ENCODE measurements at places on chromosomes 11 and 22. TPM values are rescaled to one million over a fixed set of nuclear protein-coding genes. Genes with fewer than 3 reads are reported as not detected.

CELSR1 gene
- polyA plus RNA-seq, result 30.9 TPM

GRCh38 chr11:93567401-93567895 is 24.3 kb upstream of the SMCO4 start:
- no peak for DNase-seq

- DNase-seq, result no peak
These were observed 68.2 kb downstream of the USP35 start for GRCh38 chr11:78256962-78257361.

DNA sequence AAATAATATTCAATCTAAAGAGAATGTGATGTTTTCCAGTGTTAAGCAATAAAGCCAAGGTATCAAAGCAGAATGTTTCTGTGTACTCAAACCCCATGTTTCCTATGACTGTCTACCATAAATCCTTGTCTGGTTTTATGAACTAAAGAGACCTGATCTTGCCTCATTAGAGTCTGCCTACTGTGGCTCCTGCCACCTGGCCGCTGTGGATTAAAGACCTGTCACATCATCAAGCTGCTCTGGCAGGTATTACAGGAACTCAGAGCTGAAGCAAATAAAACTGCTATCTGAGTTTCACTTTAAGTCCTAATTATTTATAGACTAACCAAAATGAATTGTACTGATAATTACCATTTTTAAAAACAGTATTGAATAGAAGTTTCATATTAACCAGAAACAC is 207.8 kb upstream of the CCDC90B start:
- no peak for DNase-seq

DNA sequence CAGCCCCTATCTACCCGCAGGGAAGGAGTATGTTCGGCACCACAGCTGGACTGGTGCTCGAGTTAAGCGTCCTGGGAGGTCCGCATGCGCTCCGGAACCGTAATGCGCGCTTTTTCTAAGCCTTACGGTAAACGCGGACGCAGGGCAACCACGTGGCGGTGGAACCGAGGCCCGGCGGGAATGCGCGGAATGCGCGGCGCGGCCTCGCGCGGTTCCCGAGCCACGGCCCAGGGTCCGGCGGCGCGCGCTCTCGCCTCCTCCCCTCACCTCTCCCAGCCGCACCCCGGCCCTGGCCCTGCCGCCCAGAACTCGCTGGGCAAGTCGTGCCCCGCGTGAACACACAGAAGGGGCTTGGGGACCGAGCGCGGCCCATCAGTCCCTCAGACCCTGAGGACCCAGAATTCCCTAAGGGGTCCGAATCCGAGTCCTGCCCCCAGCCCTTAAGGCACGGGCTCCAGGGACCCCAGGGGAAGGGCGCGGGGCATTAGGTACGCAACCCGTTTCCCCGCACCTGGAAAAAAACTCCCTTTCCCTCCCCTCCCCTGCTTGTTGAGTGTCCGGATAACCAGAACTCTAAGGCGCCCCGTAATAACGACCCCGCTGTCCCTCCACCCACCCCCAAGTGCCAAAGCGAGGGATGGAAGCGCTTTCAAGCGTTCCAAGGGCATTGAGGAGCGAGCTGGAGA is 4.3 kb upstream of the CCND1 start:
- peak; percentile 81 for DNase-seq

- no peak for DNase-seq
These were observed 88.9 kb downstream of the MIAT start for GRCh38 chr22:26746311-26746710.

DNA sequence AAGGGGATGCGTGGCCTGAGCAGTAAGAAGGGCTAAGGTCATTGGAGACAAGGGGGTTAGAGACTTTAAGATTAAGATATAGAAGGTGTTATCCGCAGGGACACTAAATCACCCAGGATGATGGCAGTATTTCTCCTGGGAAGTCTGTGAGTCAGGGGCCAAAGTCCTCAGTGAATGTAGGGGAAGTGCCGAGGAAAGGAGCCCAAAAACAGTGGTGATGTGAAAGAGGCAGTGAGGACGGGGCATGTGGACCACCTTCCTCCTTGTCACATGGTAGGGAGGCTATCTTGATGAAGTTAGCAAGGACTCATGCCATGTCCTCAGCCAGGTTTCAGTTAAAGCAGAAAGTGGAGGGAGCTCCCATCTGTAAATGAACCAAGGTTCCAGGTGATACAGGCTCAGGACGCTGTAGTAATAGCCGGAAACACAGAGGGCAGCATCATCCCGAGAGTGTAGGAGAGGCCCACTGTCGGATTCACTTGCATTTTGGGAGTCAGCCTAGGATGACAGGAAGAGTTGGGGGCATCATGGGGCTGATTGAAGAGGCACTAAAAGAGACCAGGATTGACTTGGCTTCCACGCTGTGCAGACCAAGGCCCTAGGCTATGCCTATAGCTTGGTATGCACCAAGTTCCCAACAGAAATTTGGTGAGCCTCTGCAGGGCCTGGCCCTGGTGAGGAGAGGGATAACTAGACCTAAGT is 33.5 kb downstream of the WEE1 start:
- DNase-seq, result no peak

GRCh38 chr22:24601217-24602104 is 1.5 kb upstream of the GGT1 start:
- DNase-seq, result no peak

DLG2 gene
- 13.6 TPM for polyA plus RNA-seq

GRCh38 chr11:32886180-32886579 is 6.4 kb upstream of the QSER1 start:
- DNase-seq, result no peak

GRCh38 chr22:19986410-19987341 is 29.9 kb downstream of the ARVCF start:
- DNase-seq, result peak; percentile 57

- DNase-seq, result no peak
These were observed 13.8 kb upstream of the MFNG start for GRCh38 chr22:37499789-37500540.

LDHAL6A gene
- 1.4 TPM for polyA plus RNA-seq

GRCh38 chr11:119627286-119627685 is 101.7 kb downstream of the NECTIN1 start:
- no peak for DNase-seq

DNA sequence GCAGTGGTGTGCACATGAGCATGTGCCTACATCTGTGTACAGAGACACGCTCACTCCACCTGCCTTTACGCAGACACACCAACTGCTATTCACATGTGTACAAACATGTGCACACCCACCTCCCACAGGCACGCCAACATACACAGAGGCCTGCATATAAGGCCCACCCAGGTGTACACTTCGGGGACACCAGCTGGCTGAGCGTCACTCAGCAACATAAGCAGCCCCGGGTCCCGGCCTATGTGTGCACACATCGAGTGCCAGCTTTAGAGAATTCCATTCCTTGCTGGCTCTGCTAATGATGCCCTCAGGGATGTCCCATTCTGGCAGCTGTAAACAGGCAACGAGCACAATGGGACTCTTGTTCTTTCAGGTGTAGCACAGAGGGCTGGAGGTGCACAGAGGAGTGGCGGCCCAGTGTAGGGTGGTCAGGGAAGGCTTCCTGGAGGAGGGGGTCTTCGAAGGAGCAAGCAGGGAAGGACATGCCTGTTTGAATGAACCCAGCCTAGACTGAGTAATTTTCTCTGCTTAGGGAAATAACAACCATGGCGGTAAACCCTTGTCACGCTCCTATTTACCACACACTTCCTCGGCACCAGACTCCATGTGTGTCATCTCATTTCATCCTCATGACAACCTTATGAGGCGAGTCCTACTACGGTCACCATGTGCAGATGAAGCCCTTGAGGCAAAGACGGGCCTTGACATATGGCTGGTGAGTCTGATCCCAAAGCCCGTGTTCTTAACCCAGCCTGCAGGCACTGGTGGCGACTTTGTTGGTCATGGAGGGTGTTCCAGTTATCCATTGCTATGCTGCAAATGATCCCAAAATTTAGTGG is 35.1 kb downstream of the RPL3 start:
- DNase-seq, result no peak

SCGB1C1 gene
- polyA plus RNA-seq, result not detected

DNA sequence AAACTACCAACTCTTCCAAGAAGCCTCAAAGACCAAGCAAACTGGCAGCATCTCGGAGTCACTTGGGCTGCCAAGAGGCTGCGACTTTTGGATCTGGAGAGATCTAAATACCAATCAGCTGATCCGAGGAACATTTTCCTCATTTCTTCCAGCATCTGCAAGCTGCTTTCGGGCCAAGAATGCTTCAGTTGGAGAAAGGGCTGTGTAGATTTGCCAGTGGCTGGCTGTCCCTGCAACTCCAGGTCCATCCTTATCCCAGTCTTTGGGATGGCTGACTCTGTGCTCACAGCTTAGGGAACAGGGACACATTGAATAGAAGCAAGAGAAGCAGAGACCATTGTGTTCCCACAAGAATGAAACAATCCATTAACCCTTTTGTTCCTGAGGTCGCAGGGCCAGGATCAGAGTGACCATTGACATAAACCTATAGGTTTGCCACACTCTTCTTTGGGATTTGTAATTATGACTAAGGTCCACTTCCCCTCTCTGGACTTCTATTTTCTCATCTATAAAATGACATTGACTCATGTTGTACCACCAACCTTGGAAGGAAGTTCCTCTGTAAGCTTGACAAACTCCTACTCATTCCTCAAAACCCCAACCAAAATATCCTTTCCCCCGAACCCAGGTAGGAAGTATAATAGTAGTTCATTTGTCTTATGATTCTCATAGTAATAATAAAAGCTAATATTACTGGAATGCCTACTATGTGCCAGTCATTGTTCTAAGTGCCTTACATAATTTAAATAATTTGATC is 340.8 kb downstream of the MN1 start:
- no peak for DNase-seq

GRCh38 chr11:107921997-107922396 is 6.3 kb upstream of the RAB39A start:
- no peak for DNase-seq

ZBTB16 gene
- polyA plus RNA-seq, result 0.89 TPM

CCDC188 gene
- 0.53 TPM for polyA plus RNA-seq

Data from right renal pelvis (tissue), 4 donors.